Activated CD4-positive, alpha-beta T cell treated with anti-CD3 and anti-CD28 coated beads for 48 hours (primary cell): ENCODE measurements at places on chromosomes 12 and 14.

GRCh38 chr12:130281153-130281799 is 56.4 kb upstream of the PIWIL1 start:
- peak; percentile 66 for DNase-seq

DNA sequence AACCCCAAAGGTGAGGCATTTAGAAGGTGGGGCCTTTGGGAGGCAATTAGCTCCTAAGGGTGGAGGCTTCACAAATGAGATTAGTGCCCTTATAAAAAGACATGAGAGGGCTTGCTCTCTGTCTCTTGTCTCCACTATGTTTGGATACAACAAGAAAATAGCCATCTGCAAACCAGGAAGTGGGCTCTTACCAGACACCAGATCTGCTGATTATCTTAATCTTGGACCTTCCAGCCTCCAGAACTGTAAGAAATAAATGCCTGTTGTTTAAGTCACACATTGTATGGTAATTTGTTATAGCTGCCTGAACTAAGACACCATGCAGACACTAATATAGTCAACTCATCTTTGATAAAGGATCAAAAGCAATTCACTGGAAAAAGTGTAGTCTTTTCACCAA is 34.4 kb downstream of the TMEM116 start:
- DNase-seq = no peak

DNA sequence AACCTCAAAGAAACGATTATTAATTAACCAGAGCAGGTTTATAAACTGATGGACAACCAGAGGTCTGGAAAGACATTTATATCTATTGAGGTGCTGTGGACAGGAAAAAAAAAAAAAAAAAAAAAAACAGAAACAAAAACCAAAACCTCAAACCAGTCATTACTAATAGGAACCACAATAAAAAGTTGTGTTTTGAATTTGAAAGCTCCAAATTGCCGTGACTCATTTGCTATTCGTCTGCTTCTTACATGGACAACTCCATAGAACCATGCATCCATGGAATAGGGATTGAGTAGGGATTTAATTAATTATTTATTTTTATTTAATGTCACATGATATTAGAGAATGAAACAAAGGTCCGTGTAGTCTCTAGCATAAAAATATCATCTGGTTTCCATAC is 134.1 kb upstream of the SSTR1 start:
- no peak for DNase-seq

DNA sequence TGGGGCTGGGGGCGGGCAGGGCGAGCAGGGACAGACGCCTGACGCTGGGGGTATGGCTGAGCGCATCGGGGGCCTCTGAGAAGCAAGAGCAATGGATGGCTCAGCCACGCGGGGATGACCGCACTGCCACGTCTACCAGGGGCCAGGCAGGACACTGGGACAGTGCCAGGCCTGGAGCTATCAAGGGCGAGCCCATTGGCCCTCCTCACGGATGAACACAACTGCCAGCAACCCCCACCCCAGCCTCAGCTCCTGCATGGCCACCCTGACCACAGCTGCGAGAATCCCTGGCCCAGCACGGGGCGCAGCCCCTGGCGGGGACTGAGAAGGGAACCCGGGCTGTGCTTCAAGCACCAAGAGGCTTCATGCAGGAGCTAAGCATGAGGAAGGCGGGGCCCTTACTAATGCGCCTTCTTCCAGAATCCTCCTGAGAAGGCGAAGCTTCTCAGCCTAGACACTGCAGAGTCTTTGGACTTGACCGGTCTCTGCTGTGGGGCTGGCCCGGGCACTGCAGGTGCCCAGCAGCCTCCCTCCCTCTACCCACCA is 9.5 kb downstream of the ARL6IP4 start:
- DNase-seq = no peak

GRCh38 chr14:91722386-91722785 is 9.5 kb downstream of the CATSPERB start:
- no peak for DNase-seq

DNA sequence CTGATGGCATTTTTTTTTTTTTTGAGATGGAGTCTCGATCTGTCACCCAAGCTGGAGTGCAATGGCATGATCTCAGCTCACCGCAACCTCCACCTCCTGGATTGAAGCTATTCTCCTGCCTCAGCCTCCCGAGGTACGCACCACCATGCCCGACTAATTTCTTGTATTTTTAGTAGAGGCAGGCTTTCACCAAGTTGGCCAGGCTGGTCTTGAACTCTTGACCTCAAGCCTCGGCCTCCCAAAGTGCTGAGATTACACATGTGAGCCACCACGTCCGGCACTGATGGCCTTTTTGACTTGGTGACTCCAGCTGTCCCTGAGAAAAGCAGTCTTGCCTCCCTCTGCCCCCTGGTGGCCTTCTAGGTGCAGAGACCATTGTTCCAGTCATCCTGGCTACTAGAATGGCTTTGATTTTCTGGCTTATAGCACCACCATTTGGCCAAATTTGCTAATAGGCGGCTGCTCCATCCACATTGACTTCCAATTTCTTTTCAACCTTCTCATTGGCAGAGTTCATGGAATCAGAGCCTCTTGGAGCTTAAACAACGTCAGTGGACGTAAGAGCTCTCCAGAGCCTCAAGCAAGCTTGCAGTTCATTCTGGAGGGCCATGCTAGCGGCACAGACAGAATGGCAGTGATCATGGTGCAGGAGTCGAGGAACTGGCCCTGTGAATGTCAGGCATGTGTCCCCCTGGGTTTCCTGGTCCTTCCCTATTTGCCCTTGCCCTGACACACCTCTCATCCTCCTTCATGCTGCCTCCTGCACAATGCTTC is 25.4 kb upstream of the EIF4B start:
- DNase-seq = peak; percentile 88

DNA sequence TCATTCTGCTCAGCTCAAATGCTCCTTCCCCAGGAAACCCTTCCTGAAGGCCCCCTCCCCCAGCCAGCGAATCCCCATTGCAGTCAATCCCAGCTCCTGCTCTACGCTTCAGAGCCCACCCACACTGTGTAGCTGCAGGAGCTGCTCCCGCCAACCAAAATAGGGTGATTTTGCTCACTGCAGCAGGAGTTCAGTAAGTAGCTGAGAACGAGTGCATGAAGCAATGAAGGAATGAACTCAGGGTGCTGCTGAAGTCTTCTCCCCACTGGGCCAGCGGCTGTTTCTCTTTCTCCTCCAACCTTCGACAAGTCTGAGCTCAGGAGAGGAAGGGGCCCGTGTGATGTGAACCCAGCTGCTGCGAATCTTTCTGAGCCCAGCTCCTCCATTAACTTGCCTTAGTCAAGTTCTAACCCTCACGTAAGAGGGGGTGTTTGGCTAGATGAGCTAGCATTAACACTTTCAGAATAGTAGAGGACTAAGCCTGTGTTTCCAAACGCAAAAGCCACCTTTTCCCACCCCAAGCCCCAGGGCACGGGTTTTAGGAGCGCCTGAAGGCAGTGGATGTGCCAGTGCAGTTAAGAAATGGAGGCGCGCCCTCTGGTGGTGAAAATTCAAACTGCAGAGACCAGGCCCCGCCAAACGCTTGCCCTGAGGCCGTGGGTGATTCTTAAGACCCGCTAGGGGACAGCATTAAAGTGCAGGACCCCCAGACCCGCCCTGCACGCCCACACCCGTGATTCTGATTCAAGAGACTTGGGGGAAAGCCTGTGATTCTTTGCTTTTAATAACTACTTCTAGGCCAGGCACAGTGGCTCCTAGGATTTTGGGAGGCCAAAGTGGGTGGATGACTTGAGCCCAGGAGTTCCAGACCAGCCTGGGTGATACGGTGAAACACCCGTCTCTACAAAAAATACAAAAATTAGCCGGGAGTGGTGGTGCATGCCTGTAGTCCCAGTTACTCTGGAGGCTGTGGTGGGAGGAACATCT is 11.9 kb upstream of the SERPINA4 start:
- DNase-seq = peak; percentile 77

GRCh38 chr12:64912516-64913255 is 88.2 kb downstream of the TBC1D30 start:
- DNase-seq = no peak
